ENCODE measurements at places on chromosomes 7 and 10.

DNA sequence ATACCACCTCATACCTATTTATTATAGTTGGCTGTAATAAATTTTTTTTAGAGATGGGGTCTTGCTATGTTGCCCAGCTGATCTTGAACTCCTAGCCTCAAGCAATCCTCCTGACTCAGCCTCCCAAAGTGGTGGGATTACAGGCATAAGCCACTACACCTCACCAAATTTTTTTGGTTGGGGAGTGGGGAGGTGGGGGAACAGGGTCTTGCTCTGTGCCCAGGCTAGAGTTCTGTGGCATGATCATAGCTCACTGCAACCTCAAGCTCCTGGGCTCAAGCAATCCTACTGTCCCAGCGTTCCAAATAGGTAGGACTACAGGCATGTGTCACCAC lies 3.9 kb upstream of the OGDH start:
- no peak for DNase-seq

GRCh38 chr7:107964510-107964909 lies 38.5 kb downstream of the LAMB1 start:
- no peak for DNase-seq

DNA sequence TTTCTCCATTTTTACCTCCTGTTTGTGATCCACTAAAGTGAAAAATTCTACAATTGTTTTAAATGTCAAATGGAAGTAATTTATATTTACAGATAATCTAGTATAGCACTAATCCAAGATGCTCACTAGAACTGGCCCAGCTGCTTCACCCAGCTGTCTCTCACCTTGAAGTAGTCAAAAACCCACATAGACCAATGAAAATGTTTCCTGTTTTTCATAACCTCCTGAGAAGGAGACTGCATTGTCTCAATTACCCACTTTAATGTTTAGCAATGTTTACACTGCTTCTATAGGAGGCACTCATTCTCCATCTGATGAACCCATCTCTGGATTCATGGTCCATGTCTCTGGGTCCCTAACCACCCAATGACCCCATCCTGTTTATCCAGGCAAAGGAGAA lies 56.1 kb upstream of the ADO start:
- no peak for DNase-seq

DNA sequence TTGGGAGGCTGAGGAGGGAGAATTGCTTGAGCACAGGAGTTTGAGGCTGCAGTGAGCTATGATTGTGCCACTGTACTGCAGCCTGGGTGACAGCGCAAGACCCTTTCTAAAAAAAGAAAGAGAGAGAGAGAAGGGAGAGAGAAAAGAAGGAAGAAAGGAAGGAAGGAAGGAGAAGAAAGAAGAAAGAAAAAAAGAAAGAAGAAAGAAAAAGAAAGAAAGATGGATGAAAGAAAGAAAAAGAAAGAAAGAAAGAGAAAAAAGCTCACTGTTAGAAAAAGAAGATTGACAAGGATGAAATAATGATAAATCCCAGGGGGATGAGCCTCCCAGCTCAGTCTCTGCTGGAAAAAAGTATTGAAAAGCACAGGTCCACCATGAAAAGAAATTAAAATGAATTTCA lies 22.8 kb upstream of the CARD11 start:
- no peak for DNase-seq

DNA sequence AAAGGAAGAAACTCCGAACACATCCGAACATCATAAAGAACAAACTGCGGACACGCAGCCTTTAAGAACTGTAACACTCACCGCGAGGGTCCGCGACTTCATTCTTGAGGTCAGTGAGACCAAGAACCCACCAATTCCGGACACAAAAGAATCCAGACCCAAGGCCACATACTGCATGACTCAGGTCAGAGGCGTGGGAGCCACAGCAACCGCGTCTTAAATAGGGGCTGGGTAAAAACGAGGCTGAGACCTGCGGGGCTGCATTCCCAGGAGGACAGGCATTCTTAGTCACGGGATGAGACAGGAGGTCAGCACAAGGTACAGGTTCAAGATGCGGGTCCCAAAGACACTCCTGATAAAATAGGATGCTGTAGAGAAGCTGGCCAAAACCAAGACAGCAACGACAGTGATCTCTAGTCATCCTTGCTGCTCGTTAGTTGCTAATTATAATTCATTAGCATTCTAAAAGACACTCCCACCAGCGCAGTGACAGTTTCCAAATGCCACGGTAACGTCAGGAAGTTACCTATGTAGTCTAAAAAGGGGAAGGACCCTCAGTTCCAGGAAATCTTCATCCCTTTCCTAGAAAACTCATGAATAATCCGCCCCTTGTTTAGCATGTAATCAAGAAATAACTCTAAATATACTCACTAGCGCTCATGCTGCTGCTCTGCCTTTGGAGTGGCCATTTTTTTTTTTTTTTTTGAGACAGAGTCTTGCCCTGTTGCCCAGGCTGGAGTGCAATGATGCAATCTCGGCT lies 19.3 kb downstream of the AP5Z1 start:
- DNase-seq = peak; percentile 31

- DNase-seq = peak; percentile 28
Measured at GRCh38 chr10:84429926-84430520, 101.6 kb downstream of the CCSER2 start.

DNA sequence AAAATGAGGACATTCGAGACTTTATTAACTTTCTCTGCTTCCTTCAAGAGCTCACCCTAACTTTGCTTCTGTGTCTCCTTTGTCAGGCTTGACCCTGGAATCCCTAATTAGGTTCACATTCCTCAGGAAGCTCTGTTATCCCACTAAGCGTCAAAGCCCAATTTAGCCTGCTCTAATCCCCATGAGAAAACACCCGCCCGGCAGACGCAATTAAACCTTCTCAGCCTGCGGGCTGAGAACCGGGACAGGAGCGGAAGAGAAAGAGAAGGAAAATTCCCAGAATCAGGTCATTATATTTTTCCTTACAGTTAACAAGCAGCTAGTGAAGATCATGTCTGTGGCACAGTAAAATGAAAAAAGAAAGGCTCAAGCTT lies 93.0 kb downstream of the TNS3 start:
- no peak for DNase-seq

GRCh38 chr7:87993269-87993668 lies 59.2 kb downstream of the ADAM22 start:
- no peak for DNase-seq

DNA sequence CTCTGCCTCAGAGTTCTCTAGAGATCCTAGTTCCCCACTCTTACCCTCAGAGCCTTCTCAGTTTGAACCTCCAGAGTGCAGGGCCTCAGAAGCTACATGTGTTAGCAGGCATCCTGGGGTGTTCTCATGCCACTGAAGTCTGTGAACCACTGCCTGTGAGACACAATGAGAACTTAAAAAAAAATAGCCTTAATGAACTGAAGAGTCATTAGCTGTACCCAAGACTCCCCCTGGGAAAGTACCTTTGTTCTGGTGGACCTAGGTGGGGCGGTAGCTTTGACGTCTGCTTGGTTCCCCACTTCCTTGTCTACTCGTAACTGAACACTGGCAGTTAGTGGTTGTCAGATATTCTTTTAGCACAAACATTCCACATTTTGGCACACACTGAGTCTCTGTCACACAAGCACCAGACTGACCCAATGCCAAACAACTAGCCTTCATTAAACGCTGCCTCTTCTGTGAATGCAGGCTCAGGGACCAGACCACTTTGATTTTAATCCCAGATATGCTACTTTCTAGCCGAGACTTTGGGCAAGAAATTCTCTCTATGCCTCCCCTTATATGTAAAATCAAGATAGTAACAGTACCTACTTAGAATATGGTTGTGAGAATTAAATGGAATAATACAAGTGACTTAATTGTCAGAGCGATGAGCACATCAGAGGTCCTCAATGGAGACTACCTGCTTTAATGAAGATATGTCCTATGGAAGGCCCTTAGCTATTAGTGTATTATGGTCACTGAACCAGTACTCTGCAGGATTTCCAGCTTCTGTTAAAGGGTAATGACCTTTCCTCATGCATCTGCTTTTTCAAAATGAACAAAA lies 75.3 kb upstream of the CC2D2B start:
- no peak for DNase-seq

DNA sequence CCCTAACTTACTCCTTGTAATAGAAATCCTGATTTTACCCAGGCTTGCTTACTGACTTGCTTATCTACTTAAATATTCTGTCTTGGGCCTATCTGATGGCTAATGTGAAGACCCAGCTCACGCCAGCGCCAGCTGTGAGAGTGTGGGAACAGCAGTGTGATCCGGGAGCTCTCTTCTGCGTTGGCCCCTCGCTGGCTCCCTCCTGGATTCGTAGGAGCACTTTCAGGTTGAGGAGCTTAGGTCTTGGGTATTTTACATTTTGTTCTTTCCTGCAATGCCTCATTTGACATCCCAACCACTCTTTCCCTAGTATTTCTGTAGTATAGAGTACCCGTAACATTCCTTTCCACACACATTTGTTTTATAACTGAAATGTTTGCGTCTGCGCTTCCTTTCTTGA lies 51.7 kb downstream of the CREM start:
- no peak for DNase-seq

DNA sequence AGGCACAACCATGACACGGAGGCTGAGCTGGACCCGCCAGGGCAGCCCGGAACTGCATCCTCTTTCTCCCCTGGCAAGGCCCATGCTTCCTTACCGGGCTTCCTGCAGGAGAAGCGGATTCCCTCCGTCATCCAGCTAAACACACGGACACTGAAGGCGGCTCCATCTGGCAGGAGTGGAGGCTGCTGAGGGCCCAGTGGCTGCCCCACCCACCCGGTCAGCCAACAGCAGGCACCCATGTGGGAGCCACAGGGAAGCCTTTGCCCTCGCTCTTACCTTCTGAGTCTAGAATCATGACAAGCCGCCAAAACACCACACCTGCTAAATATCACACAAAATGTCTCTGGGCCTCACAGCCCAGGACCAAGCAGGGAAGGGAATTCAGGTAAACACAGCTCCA lies 321.6 kb upstream of the RNF32 start:
- no peak for DNase-seq

GRCh38 chr10:44293306-44293778 lies 91.6 kb downstream of the CXCL12 start:
- DNase-seq = no peak

GRCh38 chr7:19101909-19102308 lies 15.5 kb downstream of the TWIST1 start:
- peak; percentile 62 for DNase-seq

GRCh38 chr10:7942859-7943258 lies 111.6 kb upstream of the GATA3 start:
- no peak for DNase-seq

GRCh38 chr10:17445400-17445998 lies 8.9 kb downstream of the ST8SIA6 start:
- no peak for DNase-seq

DNA sequence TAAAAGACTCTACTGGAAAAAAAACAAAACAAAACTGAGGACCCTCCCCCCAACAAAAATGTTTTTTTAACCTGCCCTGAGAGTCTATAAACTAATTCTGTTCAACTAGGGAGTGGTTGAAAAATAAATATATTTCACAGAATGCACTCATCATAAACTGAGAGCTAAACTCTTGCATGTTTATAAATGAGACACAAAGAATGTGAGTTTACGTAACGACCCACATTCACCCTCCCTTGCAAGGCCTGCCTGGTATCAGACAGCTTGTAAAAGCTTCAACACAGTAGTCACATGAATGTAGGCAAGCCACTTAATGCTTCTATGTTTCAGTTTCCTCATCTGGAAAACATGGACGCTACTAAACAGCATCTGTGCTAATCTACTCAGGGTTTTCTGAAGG lies 50.3 kb downstream of the JAZF1 start:
- DNase-seq = peak; percentile 76

- DNase-seq = peak; percentile 58
Measured at GRCh38 chr7:80711531-80711930, 73.1 kb downstream of the CD36 start.

GRCh38 chr7:105173586-105173985 lies 159.6 kb downstream of the KMT2E start:
- DNase-seq = no peak

DNA sequence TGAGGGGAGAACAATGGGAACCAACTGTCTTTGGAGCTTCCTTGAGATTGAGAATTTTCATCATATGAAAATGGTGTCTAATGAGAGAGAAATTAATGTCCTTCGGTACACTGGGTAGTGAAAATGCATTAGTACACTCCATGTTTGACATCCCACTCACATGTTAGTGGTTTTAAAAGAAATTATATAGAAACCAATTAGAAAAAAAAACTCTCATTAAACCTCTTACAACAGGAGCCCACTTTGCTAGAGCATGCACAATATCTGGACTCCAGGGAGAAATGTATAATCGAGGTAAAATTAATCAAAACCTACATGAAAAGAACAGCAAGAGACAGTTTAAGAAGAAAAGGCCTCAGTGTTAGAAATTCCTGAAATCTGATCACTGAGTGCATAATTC lies 79.2 kb upstream of the KCNIP2 start:
- no peak for DNase-seq

All from fibroblast of skin of scalp (primary cell).